Stimulated activated CD8-positive, alpha-beta memory T cell treated with anti-CD3 and anti-CD28 coated beads, Interleukin-4, amount 100 ng/mL, for 1 hour (primary cell): ENCODE measurements at places on chromosomes 13 and 19.

- DNase-seq = no peak
Measured at GRCh38 chr19:30212574-30212973, 159.6 kb upstream of the ZNF536 start.

GRCh38 chr13:40472427-40473220 is 193.8 kb downstream of the FOXO1 start:
- no peak for DNase-seq

DNA sequence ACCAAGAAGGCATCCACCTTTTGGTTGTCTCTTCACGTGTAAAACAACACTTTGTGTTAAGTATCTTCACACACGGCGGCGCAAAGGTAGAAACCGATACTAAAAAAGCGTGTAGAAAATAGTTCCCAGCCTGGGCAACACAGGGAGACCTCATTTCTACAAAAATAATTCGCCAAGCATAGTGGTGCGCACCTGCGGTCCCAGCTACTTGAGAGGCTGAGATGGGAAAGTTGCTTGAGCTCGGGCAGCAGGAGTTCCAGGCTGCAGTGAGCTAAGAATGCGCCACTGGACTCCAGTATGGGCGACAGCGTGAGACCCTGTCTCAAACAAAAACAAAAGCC is 573 bp upstream of the ERCC5 start:
- no peak for DNase-seq

DNA sequence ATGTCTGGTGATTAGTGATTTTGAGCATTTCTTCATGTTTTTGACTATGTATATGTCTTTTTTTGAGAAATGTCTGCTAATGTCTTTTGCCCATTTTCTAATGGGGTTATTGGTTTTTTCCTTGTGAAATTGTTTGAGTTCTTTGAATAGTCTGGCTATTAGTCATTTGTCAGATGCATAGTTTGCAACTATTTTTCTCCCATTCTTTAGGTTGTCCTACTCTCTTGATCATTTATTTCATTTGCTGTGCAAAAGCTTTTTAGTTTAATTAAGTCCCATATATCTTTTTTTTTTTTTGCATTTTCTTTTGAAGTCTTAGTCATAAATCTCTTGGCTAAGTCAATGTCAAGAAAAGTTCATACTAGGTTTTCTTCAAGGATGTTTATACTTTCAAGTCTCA is 449.8 kb downstream of the DACH1 start:
- DNase-seq = no peak

GRCh38 chr13:32609428-32609827 is 23.2 kb downstream of the PDS5B start:
- no peak for DNase-seq

- peak; percentile 94 for DNase-seq
Measured at GRCh38 chr13:25286969-25287961, at the start of gene MTMR6. TSS of gene MTMR6 (minus strand) at chr13:25287488. CDS start at chr13:25287247, 241 bp downstream.

DNA sequence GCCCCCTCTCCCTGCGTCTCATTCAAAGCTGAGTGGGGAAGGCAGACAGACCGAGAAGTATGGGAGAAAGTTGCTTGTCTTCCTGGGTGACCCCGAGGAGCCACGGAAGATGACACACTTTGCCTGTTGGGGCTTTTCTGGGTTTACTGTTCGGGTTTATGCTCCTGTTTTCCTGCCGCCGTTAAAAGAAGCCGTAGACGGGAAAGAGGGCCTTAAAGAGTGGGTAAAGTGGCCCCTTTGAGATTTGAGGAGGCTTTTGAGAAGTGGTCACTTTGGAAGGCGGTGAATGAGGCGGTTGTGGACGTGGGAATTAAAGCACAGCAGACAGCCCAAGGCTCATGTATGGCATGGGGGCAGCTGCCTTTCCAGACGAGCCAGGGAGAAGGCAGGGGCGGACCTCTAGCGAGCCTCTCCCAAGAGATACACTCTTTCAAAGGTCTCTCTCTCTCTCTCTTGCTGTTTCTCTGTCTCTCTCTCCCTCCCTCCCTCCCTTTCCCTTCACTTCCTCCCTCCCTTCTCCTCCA is 493 bp upstream of the LHFPL6 start:
- DNase-seq = no peak

DNA sequence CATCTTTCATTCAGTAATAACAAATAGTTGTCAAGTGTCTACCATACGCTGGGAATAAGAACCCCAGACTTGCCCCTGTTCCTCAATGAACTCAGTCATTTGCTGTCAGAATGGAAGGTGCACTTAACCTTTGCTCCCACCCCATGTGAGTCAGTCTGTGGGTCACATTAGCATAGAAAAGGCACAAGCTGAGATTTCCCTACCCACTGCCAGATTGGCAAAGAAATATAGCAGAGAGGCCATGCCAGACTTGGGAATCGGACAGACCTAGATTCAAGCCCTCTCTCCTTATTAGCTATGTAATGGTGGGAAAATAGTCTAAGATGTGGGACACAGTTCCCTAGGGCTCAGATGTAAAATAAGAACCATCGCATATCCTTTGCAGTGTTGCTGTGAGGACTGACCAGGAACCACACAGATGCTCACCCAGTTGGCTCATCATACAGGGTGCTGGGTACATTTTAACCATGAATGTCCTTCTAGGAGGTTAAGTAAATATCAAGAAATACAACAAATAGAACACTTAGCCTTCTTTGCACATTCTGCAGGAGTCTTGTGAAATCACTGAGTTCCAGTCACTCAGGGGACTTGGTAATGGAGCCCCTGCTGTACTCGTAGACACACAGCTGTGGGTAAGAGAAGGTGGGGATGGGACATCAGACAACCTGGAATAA is 218.2 kb downstream of the FGF14 start:
- no peak for DNase-seq

DNA sequence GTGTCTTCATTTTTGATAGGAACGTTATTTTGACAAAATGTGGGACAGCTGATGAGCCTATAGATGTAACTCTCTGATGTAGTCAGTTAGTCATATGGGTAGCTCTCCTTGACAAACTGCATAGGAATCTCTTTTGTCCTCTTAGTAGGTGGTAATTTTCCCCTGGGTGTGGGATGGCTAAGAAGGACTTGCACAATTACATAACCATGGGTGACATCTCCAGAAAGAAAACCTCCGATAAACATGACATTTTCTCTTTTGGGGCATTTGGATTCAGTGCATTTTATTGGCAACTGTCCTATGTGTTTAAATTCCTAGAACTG is 41.8 kb downstream of the IGFL3 start:
- no peak for DNase-seq

- DNase-seq = no peak
Measured at GRCh38 chr19:1503089-1503924, 9.5 kb downstream of the ADAMTSL5 start.

GRCh38 chr19:5542665-5543064 is 25.1 kb downstream of the TINCR start:
- DNase-seq = no peak
